NCI-H2029 (cell line): ENCODE measurements at places on chromosomes 3 and 15.

GRCh38 chr3:50124800-50125178 is 30.3 kb upstream of the SEMA3F start:
- DNase-seq, result no peak

GRCh38 chr3:52147804-52148203 is 6.4 kb downstream of the POC1A start:
- DNase-seq, result no peak

GRCh38 chr3:182789371-182789770 is 3.9 kb upstream of the ATP11B start:
- DNase-seq, result no peak

- DNase-seq, result no peak
Measured at GRCh38 chr3:196749125-196749524, 9.5 kb downstream of the PAK2 start.

DNA sequence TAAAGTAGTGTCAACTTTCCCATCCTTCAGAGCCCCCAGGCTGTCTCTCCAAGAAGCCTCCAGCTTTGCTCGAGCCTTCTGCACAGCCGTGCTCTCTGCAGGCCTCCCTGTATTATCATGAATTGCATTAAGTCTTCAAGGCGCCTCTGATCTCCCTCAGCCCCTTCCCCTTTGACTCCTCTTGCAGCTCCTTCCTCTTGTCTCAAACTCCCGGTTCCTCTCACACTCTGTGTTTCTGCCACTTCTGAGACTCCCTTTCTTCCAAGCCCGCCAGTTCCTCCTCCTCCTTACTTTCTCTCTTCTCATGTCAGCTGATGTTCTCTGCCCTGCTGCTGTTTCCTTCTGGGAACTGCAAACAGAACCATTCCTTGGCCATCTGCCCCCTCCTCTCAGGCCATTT is 418.8 kb downstream of the EPHB1 start:
- DNase-seq, result no peak
